ENCODE measurements at places on chromosomes 6 and 20.

GRCh38 chr20:58017231-58017969 is 211.1 kb downstream of the ANKRD60 start:
- no peak for DNase-seq

DNA sequence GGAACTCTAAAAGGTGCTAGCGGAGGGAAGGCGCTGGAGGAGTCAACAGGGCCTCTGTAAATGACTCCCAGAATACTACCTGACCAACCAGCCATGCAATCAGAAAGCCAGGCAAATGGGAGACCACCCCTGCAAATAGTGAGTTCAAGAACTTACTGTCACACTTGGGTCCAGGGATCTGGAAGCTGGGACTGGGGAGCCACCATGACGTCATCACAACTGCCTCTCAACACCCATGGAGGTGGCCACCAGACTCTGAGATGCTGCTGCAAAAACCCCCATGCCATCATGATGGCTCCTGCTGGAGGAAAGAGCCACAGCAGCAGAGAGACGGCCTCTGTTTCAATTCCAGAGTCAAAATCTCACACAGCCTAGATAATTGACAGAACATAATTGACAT is 8.5 kb upstream of the PDYN start:
- DNase-seq: no peak

DNA sequence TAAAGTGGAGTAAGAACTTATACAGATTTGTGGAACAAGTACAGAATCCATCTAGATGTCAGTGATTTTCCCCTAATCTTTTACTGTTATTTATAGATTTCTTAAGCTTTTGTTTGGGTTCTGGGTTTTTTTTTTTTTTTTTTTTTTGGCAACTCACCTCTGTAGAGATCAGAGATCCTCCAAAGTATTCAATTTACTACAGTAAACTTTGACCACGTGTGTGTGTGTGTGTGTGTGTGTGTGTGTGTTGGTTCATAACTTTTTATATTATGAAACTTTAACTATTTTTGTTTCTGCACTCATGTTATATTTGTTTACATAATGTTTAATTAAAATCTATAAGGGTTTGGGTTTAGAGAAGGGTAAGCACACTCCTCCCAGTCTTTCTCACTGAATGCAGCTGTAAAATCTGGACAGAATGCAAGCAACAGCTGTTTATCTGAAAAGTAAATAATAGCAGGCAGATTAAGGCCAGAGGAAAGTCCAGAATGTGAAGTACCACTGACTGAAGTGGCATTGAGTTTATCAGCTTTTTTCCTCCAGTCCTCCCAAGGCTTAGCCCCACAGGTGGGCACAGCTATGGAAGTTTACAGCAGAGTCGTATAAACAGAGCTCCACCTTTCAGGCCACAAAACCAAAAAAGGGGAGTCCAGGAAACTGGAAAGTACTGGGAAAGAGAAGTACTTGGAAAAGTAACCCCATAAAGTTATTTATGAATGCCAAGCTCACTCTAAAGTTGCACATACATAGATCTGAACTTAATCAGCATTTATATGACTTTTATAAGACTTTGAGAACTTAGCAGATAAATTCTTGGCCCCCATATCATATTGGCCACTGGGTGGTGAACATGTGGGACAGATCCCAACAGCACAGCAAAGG is 43.0 kb upstream of the CD2AP start:
- no peak for DNase-seq

DNA sequence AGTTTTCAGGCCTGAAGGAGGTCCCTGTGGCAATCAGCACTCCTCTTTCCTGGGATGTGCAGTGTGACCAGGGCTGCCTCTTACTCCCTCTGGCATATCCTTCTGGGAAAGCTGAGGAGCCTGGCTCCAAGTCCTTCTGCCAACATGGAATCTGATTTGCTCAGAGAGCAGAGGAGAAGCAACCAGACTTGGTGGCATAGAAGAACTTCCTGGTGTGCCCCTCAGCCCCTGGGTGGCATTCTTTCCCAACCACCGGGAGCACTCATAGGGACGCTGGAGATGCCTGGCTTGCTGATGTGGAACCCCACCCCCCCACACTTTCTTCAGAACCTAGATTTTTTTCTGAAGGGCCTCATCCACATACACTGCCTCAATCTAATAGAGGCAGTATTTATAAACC is 107.6 kb upstream of the TRAF3IP2 start:
- no peak for DNase-seq

DNA sequence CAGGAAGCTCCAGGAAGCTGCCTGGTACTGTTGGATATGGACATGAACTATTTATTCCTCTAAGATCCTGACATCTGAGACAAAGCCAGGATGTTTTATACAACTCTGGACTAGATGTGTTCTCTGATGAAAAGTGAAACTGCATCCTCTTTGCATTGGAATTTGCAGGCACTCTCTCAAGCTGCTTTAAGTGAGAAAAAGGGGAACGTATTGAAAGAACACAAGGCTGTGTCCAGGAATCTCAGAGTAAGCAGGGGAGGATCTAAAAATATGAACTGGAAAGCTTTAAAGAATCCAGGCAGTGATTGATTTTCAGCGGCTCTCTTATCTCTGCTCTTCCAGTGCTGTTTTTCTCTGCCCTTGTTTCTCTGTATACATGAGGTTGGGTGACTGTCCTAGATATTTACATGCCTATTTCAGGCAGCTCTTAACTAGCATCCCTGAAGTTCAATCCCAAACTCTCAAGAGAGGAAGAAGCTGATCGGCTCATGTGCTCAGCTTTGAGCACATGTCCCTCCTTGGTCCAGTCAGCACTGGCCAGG is 193.8 kb downstream of the PLCB4 start:
- no peak for DNase-seq

DNA sequence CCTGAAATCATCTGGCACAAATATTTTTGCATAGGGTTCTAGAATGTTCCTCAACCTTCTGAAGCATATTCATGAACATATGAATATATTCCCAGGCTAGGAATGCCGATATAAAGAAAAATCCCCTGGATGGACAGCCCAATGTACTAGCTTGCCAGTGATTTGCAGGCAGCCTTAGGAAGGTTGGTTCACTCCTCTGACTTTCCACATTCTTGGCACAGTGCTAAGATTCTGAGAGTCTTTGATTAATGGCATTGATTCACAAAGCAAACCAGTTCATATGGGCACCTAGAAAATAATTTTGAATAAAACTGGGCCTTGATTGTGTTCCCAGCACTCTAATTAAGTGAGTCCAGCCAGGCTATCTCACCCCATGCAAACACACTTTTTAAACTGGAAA is 56.9 kb upstream of the ENPP4 start:
- DNase-seq: no peak

DNA sequence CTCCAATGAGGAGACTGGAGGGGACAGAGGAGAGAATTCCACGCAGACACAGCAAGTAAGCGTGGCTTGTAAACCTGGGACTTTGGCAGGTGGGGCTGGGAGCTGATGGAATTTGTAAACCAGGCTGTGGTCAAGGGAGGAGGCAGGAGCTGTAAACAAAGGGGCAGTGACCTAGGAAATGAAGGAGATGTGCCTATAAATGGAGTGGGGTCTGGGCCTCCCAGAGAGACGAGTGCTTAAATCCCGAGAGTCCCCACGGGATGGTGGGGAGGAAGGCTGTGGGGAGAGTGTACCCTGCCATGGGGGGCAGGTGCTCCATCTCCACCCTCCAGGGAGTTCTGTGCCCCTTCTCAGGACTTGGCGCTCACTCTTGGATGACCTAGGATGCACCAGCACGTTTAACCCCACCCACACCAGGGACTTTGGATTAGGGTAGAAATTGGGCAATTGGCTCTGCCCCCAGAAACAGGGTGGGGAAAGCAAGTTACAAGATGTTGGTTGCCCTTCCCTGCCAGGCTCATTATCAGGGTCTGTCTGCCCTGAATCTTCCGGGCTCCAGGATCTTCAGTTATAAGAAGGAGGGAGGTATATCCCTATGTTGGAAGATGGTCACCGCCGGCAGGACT is 4.0 kb upstream of the DHX16 start:
- DNase-seq: no peak

- DNase-seq: no peak
These were observed 25.2 kb upstream of the ASCC3 start for GRCh38 chr6:100906325-100906724.

DNA sequence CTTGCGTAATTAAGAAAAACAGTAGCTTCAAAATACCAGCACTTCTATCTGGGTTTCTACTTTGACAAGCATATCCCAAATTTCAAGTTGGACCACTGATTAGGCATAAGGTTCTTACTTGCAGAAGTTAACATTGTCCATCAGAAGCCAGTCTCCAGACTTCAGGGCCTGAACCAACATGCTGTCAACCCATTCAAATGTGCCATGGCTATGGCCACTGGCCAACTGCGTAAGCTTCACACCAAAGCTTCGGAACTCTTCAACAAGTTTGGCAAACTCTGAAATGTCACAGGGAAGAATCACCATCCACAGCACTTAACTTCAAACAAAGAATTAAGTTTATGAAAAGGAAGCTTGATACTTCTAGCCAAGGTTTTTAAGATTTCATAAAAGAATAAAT is 78.0 kb upstream of the LYRM2 start:
- DNase-seq: no peak

DNA sequence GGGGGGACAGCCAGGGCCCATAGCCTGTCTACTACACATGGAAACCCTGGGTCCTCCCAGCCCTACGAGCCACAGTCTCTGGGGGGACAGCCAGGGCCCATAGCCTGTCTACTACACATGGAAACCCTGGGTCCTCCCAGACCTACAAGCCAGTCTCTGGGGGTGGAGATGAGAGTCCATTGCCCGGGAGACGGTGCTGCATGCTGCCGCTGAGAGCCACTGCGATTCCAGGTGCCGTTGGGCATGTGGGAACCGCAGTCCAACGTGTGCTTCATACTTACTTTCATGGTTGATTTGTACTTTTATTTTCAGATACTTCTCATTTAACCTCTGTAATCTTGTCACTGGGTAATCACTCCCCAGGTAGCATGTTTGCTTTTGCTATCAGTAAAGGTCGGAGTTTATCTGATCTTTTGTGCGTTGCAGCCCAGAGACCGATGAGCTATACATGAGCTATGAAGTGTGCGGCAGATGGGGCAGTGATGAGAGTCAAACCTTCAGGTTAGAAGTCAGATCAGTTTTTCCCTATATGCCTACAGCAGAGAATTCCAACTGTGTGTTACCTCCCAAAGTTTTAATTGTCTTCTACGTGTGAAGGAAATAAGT is 58.2 kb downstream of the SMOC2 start:
- DNase-seq: no peak

GRCh38 chr20:3068075-3068474 is 3.3 kb upstream of the OXT start:
- DNase-seq: no peak

DNA sequence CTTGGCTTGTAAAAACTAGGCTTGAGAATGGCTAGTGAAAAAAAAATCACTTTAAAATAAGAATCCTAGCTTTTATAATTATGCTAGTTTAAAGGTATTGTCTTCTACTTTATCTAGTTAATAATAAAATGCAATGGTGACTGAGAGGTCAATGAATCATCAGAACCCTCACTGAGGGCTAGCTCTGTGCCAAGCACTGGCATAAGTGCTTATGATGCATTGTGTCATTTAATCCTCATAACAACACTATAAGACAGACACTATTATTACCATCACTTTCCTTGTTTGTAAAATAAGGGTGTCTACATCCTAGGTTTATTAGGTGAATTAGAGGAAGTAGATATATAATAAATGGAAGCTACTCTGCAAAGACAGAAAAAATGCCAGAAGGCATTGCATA is 144.3 kb downstream of the F13A1 start:
- DNase-seq: no peak

GRCh38 chr6:44064089-44064947 is 62.9 kb downstream of the MRPL14 start:
- no peak for DNase-seq

DNA sequence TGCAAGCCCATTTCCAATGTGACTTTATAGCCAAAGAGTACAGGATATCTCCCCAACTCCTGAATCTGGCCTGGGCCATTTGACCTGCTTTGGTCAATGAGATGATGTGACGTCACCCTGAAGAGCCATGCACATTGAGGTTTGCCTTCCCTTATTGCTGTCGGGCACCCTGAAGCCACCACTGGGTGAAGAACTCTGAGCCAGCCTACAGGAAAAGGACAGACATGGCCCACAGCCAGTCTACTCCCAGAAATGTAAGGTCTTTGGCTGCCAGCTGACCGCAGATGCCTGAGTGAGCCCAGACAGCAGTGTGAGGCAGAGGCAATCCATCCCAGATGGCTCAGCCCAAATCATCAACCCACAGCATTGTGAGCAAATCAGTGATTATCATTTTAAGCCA is 3.7 kb upstream of the SYNDIG1 start:
- DNase-seq: no peak

DNA sequence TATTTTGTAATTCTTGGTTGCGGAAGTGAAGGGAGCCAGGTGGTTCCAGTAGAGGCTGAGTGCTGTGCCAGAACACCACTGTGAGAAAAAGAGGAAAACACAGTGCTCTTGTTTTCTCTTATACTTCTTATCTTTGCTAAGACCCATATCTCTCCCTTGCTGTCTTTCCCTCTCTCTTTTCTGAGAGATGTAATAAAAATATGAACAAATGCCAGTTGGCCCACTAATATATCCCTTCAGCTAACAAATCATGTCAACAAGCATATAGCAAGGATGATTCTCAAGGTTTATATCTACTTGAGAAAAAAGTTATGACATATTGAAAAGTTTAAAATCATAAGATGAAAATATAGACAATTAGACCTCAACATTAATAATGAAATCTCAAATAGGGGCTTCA is 758.3 kb downstream of the HDGFL1 start:
- no peak for DNase-seq

- DNase-seq: no peak
These were observed 1.3 kb upstream of the SLC17A1 start for GRCh38 chr6:25833136-25833535.

DNA sequence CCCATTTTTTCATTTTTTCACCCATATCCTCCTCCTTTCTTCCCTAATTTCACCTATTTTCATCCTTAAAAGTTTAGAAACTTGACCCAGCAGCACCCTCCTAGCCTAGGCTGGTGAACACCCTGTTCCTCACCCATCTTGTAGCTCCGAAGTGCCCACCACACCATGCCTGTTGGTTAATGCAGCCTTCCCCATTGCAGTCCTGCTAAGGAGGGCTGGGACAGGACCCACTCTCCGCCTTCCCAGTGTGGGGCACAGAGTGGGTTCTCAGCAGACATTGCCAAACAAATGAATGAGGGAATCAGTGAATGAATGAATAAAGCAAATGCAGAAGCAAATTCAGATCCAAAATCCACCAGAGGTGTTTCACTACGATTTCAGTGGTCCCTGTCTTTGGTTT is 45.7 kb downstream of the CTCFL start:
- no peak for DNase-seq

DNA sequence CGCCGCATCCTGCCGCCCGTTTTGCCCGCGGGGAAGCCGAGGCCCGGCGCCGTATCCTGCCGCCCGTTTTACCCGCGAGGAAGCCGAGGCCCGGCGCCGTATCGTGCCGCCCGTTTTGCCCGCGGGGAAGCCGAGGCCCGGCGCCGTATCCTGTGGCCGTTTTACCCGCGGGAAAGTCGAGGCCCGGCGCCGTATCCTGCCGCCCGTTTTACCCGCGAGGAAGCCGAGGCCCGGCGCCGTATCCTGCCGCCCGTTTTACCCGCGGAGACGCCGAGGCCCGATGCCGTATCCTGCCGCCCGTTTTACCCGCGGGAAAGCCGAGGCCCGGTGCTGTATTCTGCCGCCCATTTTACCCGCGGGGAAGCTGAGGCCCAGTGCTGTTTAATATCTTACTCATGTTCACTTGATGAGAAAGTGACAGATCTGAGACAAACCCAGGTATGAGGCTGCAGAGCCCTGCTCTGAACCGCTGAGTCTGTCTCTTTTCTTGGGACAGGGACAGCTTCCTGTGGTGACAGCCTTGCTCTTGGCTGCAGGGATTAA is 129.4 kb downstream of the CDH26 start:
- no peak for DNase-seq

- no peak for DNase-seq
These were observed 412.5 kb downstream of the GJA1 start for GRCh38 chr6:121847806-121848522.

Measured in activated CD8-positive, alpha-beta memory T cell treated with anti-CD3 and anti-CD28 coated beads for 1 hour (primary cell).